ENCODE measurements at places on chromosomes 7 and 10.

DNA sequence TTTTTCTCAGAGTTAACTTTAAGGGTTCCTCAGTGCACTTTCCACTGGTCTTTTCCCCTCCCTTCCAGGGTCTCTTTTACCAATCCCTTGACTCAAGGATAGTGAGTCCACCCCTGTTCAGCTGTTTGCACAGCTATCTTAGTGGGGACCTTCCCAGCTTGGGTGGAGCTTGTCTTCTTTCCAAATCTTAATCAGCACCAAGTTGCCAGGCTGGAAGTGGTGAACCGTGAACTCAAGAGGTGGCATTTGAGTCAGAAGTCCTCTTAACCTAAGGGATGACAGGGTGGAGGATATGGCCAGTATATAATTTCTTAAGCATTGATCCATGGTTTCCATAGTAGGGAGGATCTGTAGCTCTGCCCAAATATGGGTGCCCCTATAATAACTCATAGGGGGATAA, 25.0 kb downstream of the MAPK8 start:
- no peak for DNase-seq

DNA sequence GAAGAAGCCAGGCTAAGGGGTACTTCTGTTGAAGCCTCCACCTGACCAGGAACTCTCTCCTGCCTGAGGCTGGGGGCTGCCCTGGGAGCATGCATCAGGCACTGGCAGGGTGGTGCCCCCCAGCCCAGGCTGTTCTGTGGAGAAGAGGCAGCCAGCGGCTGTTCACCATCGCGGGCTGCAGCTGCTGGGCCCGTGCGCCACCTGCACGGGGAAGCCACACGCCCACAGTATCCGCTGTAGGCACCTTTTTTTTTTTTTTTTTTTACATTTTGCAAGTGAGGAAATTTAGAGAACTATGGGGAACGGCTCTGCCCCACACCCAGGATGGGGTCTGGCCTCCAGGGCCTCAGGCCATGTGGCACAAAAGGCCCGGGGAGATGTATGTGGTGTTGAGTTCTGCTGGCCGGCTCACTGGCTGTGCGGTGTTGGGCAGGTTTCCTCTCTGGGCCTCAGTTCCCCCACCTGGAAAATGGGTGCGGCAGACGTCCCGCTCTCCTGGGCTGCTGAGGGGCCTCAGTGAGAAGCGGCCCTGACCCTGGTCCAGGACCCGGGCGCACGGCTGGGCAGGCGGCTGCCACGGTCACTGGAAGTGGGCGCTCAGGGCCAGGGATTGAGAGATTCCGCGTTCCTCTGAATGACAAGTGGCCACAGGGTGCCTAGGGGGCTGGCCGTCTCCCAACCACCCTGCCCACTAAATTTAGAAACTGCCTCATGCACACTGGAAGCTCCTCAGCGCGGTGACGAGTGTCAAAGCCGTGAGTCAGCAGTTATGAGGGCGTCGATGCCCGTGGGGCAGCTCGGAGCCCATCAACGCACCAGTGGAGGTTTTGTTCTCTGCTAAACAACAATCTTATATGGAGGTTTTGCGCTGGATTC, 8.8 kb upstream of the INTS1 start:
- peak; percentile 75 for DNase-seq

DNA sequence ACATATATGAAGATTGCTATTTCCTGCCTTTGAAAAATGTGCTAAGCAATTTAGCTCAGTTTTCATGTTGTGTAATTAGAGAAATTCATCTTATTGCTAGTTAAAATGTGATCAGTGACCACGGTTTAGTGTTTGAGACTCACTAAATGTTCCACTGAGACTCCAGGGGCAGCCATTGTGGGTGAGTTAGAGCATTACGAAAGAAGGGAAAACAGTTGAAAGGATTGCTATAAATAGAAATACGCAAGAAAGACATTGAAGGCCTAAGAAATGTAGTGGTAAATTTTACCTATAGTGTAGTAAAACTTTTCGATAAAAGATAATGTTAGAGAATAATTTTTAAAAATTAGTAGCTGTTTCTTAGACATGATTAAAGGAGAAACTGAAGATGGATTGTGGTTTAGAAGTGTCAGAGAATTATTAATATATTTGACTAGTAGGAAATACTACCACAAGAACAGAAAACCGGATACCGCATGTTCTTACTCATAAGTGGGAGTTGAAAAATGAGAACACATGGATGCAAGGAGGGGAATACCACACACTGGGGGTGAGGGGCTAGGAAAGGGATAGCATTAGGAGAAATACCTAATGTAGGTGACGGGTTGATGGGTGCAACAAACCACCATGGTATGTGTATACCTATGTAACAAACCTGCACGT, 394.5 kb downstream of the SEMA3D start:
- no peak for DNase-seq

DNA sequence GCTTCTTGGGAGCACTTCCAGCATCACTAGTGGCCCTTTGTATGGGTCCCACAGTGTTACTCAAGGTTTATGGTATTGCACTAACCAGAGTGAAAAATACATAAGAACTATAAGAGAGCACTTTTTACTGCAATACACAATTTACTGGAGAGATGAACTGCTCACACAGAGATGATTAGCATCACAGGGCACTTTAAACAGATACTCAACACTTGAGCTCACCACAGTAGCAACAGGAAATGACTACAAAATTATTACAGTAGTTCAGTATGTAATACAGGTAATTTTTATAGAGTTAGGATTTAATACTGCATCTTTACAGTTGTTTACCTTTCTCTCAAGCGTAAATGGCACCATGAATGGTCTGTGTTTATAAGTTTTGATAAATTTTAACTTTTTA, 68.2 kb upstream of the CDK1 start:
- DNase-seq = no peak

GRCh38 chr7:151900986-151901621, 24.2 kb upstream of the PRKAG2 start:
- DNase-seq = no peak

- DNase-seq = no peak
Measured at GRCh38 chr10:113443141-113443925, 109.5 kb upstream of the HABP2 start.

DNA sequence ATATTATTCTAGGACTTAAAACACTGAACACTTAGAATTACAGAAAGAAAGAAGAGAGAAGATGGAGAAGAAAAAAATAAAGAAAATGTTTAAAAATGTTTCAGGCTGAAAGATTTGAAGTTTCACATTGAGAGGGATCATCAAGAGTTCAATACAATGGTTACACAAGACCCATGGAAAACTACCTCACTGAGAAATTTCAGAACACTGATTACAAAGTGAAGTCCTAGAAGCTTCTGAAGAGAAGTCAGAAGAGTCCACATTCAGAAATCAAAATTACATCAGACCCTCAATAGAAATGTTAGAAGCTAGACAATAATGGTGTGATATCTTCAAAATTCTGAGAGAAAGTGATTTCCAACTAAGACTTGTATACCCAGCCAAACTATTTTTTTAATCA, 196.1 kb downstream of the MACC1 start:
- DNase-seq = no peak

DNA sequence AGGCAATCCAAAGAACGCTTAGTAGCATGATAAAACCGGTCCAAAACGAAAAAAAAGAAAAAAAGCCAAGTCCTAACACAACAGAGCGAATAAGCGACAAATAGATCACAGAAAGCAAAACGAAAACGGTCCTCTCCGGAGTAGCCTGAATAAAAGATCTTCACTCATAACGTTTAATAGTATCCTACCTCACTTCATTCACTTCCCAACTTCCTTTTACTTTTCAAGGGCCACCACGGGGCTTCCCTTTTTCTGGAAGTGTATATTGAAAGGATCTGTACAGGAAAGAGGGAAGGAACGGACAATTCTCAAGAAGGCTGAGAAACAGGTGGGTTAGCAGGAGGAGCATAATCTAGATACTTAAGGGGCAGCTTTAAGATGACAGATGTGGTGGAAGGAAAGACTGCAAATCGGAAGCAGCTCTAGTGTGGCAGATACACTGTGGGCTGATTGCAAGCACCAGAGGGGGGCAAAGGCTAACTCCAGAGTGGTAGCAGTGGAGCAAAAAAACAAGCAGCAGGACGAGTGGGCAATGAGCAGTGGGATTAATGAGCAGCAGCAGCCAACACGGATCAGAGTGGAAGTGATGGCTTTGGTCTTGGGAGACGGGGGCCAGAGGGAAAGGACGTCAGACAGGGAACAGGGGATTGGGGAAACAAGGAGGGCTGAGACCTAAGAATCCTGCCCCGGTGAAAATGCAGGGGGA, 866 bp downstream of the CNOT4 start:
- DNase-seq = peak; percentile 54

- no peak for DNase-seq
Measured at GRCh38 chr10:101771380-101771779, 4.5 kb downstream of the FGF8 start.

DNA sequence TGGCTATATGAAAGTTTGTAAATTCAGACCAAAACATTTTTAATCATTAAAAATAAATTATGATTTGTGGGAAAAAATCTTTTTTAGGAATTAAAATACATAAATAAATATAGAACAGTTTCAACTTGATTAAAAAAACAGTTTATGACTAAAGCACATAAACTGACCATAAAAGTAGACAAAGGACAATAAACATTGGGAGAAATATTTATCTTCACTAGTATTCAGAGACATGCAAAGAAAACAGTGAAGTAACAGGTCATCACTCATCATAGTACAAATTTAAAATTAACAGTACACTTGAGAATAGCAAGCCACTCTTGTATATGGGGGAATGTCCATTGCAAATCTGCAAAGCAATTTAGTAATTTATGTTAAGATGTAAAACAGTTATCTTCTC, 28.0 kb upstream of the CELF2 start:
- no peak for DNase-seq

DNA sequence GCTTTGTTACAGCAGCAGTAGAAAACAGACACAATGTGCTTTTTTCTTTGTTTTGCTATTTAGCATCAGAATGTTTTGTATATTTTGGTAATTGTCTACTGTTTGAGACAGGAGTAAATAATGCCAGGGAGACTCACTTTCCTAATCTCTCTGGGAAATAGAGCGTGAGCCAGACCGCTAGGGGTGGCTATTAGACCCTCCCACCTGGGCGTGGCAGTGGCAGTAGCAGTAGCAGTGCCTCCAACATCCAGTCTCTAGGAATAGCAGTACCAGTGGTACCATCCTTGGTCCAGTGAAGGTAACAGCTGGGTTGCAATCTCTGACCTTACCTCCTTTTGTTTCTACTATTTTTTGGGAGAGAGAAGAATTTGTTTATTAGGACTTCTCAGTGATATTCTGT, 165.7 kb upstream of the MAGI2 start:
- DNase-seq = no peak

DNA sequence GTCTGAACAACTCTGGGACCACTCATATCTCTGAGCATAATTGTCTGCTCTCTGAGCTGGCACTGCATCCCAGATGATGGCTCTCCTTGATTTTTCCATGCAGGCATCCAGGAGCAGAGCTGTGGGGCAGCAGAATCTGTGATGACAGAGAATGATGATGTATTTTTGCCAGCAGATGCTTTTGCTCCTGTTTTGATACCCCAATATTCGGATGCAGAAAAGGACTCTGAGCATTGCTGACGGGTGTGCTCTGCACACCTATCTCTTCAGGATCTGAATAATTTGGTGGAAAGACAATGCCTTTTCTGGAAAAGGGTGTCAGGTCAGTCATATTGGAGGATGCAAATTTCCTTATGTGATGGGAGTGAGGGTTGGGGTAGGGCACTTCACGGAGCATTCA, 735.9 kb downstream of the KCNMA1 start:
- no peak for DNase-seq

GRCh38 chr10:111211706-111212105, 134.9 kb downstream of the ADRA2A start:
- no peak for DNase-seq

DNA sequence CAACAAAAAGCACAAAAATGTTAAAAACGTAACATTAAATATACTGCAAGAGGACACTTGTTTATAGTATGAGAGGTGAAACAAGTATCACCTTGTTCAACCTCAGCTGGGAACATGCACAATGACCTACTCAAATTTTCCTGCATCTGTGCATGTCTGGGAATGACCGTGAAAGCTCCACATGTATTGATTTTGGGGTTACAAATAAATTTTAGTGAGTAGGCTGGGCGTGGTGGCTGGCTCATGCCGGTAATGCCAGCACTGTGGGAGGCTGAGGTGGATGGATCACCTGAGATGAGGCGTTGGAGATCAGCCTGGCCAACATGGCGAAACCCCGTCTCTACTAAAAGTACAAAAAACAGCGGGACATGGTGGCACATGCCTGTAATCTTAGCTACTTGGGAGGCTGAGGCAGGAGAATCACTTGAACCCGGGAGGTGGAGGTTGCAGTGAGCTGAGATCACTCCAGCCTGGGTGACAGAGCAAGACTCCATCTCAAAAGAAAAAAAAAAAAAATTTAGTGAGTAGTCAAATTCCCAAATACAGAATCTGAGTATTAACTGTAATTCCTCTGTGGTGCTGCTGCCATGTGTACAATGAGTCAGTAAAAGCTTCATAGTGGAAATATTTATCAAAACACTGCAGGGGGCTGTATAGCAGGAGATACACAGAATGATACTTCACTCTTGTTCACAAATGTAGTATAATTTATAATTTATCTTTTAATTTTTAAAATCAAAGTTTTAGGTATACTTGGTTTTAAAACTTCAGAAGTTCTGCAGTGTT, 41.1 kb downstream of the SUGCT start:
- no peak for DNase-seq

- no peak for DNase-seq
Measured at GRCh38 chr10:133159950-133160825, at the start of gene KNDC1. KNDC1 (plus strand) TSS chr10:133160219; CDS start chr10:133160468, 249 bp downstream.

GRCh38 chr10:73126343-73126742, 16.1 kb downstream of the NUDT13 start:
- DNase-seq = no peak

GRCh38 chr7:98078197-98078870, 28.3 kb upstream of the LMTK2 start:
- no peak for DNase-seq

GRCh38 chr7:129422727-129423126, 11.5 kb upstream of the STRIP2 start:
- no peak for DNase-seq

DNA sequence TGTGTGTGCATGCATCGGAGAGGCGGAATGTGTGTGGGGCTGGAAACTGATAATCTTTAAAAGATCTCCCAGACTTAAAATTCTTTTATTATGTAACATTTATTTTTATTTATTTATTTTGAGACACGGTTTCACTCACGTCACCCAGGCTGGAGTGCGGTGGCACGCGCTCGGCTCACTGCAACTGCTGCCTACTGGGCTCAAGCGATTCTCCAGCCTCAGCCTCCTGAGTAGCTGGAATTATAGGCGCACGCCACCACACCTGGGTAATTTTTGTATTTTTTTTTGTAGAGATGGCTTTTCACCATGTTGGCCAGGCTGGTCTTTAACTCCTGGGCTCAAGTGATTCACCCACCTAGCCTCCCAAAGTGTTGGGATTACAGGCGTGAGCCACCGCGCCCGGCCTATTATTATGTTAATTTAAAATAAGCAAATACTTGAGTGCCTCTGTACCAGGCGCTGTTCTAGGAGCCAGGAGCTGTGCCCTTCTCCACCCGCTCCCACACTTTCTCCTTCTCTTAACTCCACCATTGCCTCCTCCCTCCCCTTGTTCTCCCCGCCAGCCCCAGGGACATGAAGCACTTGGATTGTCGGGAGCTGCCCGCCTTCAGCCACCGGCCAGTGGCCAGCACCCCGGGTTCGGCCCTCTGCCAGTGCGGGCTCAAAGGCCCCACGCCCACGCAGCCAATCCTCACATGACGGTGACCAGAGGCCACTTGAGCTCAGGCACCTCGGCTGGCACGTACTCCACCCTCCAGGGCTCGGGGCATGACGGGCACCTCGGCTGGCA, 163.6 kb downstream of the DNAJB6 start:
- no peak for DNase-seq

- DNase-seq = peak; percentile 85
Measured at GRCh38 chr7:45089341-45089891, 647 bp upstream of the NACAD start.

- DNase-seq = peak; percentile 50
Measured at GRCh38 chr7:77537778-77538280, 734 bp downstream of the PTPN12 start.
